GM04503 (cell line): ENCODE measurements at places on chromosomes 12 and 14.

GRCh38 chr14:78399316-78399889 lies 229.2 kb downstream of the NRXN3 start:
- no peak for DNase-seq

- DNase-seq = no peak
Measured at GRCh38 chr12:57810450-57810849, 8.1 kb downstream of the AVIL start.

GRCh38 chr12:101931498-101932326 lies 54.3 kb downstream of the DRAM1 start:
- no peak for DNase-seq

DNA sequence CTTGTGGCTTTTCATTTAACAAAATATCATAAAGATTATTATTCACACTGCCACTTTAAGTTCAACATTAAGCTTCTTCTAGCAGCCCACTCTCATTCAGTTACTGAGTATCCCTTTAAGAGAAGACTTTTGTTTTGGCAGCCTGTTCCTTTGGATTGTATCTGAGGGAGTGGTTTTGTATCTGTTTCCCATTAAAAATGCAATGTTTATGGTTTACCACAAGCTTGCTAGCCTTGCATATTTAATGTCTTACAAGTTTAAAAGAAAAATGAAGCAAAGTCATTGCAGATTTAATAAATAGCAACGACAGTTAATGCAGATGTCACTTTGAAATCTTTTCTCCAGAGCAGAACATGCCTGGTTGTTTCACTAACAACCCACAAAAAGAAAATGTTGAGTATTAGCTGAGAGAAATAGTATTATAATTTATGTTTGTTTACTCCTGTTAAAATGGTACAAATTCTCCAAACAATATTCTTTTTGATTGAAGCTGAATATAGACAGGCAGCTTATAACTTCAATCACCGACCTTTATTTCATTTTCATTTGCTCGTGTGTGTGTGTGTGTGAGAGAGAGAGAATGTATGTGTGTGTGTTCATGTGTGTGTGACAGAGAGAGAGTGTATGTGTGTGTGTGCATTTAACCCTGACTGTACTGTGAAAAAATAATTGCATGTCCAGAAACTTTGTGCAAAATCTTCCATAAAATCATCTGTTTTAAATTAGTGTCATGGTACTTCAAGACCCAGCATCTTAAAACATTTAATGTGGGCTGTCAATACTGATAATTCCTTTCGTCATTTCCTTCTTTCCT lies 1.8 kb downstream of the DCN start:
- DNase-seq = peak; percentile 81

DNA sequence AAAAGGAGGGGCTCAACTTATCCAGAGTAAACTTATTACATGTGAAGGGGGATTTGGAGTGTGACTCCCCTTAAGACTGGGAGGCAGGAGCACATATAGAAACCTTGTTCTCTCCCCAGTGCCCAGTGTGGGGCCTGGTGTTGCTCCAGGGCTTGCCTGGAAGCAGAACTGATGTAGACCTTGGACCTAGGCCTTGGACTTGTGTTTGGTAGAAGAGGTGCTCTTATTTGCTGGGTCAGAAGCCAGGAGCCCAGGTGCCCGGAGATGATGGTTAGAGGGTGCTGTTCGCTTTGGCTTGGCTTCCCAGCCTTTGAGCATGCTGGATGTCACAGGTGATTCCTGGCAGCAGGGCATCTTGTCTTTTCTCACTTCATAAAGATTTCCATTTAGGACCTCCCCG lies 110.4 kb downstream of the SMOC1 start:
- DNase-seq = no peak

DNA sequence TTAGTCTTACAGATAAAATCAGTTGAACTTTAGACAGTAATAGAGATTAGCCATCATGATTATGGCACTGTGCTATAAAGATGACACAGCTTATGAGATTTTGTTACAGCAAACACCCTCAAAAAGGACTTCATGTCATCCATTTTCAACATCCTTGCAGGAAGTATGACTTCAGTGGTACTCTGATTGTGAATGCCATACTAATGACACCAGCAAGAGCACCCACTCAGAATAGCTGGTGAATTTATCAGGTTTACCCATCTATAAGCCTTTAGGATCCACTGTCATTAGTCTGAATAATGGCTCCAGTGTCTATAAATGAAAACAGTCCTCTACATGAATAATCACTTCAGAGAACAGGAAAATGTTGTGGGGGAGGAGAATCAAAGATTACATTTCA lies 615.2 kb downstream of the RPS29 start:
- DNase-seq = peak; percentile 2
